Activated CD8-positive, alpha-beta memory T cell treated with anti-CD3 and anti-CD28 coated beads for 36 hours (primary cell): ENCODE measurements at places on chromosomes 11 and 22. TPM values are rescaled to one million over a fixed set of nuclear protein-coding genes. Genes with fewer than 3 reads are reported as not detected.

Gene VSIG2
- total RNA-seq, result 0.25 TPM

Gene ABTB2
- 6.1 TPM for total RNA-seq

Gene NXPE4
- total RNA-seq, result not detected

Gene MIOX
- 0.42 TPM for total RNA-seq

Gene TAGLN
- total RNA-seq, result 1.3 TPM

Gene GSTT2B
- total RNA-seq, result not detected

Gene OSBP
- 35.0 TPM for total RNA-seq

Gene OSM
- 23.3 TPM for total RNA-seq

Gene C11orf86
- not detected for total RNA-seq

Gene PAMR1
- total RNA-seq, result not detected

Gene MICAL2
- total RNA-seq, result 158 TPM

Gene MTMR3
- 14.0 TPM for total RNA-seq

Gene MYBPC3
- total RNA-seq, result not detected

Gene LMO1
- total RNA-seq, result not detected

Gene ROBO4
- total RNA-seq, result not detected

Gene APOA4
- total RNA-seq, result not detected

Gene TPH1
- 0.50 TPM for total RNA-seq

Gene RHOD
- 1.8 TPM for total RNA-seq

Gene C11orf87
- total RNA-seq, result not detected

Gene TRIM48
- not detected for total RNA-seq

Gene SYT12
- not detected for total RNA-seq

Gene LDLRAD3
- total RNA-seq, result 0.27 TPM

Gene KRTAP5-5
- not detected for total RNA-seq

Gene APOBEC3A
- total RNA-seq, result not detected

Gene MMP13
- not detected for total RNA-seq

Gene TBX1
- total RNA-seq, result not detected

Gene POTEH
- total RNA-seq, result not detected

Gene MYRF
- total RNA-seq, result 1.0 TPM

Gene HSPB2
- total RNA-seq, result not detected

Gene KIRREL3
- total RNA-seq, result not detected

Gene ZNF215
- total RNA-seq, result 1.7 TPM

Gene NRGN
- 6.4 TPM for total RNA-seq

Gene FXYD2
- 3.1 TPM for total RNA-seq

Gene FADS1
- total RNA-seq, result 19.1 TPM

Gene OR4D5
- total RNA-seq, result not detected

Gene OR2AG2
- 0.06 TPM for total RNA-seq

Gene ART1
- total RNA-seq, result not detected

Gene KRTAP5-9
- not detected for total RNA-seq

Gene IL17REL
- not detected for total RNA-seq

Gene C11orf16
- total RNA-seq, result not detected
